Hypothalamus (tissue), 51 donors: ENCODE measurements at places on chromosomes 2 and 18.
A peak's percentile ranks its signal among the peaks of the same experiment; 100 is the strongest.

DNA sequence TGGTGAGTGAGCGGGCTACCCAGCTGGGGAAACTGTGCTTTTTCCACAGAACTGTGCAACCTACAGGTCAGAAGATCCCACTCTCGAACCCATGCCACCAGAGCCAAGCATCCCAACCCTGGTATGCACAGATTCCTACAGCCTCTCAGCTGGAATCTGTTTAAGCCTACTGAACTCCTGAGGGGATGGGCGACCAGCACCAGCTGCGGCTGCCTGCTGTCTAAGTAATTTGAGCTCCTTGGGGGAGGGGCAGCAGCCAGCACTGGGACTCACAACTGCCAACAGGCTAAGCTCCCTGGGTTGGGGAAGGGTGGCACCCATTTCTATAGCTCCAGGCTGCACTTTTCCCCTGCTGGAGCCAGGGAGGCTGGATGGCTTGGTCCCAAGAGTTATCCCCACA lies 11.8 kb downstream of the CYP27C1 start:
- no peak for DNase-seq

DNA sequence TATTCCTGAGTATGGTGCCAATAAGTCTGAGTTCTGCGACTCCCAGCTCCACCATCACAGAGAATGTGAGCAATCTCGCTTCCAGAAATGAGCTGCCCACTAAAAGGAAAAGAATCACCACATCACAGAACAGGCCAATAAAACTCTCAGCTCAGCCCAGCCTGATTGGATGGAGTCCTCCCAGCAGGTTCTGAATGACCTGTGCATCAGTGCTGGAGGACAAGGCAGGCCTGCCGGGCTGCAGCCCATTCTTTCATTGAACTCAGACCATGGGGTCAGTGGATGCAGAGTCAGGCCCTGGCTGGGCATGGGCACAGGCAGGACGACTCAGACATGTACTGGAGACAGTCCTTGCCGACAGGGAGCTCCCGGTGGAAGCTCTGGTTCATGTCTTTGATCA lies 132.7 kb upstream of the REV1 start:
- no peak for DNase-seq

DNA sequence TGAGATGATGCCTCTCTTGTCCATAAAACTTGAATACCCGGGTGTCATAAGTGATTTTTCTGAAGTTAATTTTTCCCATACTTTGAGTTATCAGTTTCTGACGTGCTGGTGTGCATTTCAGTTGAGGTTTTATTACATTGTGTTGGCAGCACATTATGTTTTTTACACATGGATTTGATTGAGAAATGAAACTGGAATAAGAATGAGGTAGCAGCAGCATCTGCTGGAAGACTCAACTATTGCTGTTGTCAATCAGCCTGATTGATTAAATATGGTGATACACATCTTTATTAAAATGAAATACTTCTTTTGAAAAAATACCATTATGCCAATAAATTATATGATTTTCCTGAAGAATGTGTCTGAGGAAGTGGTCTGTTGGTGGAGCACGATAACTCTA lies 60.5 kb downstream of the INSIG2 start:
- DNase-seq: no peak

GRCh38 chr2:104163611-104164130 lies 690.2 kb upstream of the POU3F3 start:
- peak; percentile 33 for DNase-seq

- DNase-seq: no peak
Observed at GRCh38 chr18:66630831-66631230, 26.9 kb upstream of the CDH19 start.

GRCh38 chr2:18178736-18179349 lies 300.4 kb downstream of the KCNS3 start:
- no peak for DNase-seq

DNA sequence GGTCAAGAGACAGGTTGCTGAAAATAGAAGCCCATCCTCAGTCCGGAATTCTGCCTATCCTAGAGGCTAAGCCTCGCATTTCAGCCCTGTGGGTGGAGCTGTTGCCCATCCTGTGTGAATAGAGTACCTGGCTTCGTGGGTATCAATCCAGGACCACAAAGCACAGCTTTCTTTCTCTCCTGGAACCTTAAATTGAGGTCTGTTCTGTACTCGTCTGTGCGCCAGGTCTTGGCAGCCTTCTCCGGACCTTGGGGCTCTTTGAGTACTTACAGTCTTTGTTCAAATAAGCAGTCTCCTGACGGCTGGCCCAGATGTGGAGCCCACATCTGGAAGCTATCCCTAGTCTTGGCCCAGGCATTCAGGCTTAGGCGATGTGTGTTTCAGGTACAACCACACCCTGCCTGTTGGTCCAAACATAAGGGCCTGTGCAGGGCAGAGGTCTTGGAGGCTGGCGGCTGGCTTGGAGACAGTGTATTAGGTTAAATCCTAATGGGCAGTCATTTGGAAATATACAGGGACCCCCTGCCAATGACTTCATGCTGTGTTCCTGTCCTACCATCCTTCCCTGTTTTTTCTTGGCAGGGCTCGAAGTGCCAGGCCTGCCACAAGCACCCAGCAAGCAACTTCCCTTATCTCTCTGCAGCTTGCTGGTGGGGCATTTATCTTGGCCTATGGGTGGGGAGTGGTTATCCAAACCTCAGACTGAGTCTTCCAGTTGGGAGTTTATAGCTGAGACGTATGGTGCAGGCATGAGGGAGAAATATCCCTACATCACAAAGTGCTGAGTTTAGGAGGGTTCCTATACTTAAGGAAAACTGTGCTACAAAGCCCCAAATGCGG lies 294.1 kb downstream of the BCL2 start:
- DNase-seq: peak; percentile 21

DNA sequence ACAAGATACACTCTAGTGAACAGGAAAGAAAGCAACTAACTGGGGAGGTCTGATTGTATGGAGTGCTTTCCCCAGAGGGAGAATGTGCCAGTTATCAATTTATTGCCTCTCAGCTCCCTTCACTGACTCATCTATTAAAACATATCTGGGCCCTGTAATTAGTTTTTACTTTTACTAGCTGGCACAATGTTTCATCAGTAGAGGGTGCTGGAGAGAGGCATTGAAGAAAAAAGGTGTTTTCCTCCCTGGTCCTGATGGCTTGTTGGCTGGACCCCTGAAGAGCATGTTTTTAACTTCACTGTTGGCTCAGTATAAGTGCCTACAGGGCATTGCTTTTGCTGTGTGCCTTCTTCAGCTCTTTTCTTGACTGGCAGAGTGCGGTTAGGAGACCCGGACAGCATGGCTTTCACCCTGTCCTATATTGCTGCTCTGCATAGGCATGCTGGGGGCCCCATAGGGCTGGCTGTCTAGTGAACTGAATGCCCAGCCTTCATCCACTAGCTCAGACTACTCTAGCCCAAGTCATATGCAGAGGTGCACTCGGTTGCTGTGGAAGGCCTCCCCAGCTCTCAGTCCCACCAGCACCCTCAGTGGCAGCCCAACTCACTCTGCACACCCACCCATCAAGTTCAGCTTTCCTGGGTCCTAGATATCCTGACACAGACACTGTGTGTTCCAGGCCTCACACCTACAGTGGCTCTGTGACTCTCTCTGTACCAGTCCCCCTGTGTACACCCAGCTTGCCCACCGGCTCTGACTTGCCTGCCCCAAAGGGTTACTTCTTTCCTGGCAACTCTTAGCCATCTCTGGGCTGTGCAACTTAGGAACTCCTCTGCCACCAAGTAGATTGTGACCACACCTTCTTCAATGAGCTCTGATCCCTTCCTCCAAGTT lies 62.3 kb upstream of the ACYP2 start:
- DNase-seq: no peak

GRCh38 chr18:12408247-12408869 lies 629 bp downstream of the PRELID3A start:
- no peak for DNase-seq

DNA sequence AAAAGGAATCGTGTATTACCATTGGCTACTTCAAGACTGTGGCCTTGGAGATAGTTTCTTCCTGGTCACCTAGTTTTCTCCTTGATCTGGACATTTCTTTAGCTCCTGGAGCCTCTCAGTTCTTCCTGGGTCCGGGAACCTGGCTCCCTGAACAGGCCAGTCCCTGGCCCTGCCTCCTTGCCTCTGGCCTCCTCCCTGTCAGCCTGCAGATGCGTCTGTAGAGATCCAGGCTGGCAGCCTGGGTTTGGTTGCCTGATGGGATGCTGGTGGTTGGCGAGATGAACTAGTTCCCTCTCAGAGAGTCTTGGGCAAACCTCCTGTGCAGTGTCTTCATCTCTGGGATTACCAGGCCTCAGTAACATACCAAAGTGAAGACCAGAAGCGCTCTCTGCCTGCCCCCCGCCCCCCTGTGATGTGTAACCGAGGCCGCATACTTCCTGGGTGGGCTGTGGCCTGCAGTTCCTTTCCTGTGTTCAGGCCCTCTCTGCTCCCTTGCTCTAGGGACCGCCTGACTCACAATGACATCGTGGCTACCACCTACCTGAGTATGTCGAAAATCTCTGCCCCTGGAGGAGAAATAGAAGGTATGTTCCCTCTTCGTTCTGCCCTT lies 85.4 kb downstream of the DYSF start:
- DNase-seq: no peak

GRCh38 chr18:32846896-32847295 lies 74.1 kb upstream of the KLHL14 start:
- no peak for DNase-seq

DNA sequence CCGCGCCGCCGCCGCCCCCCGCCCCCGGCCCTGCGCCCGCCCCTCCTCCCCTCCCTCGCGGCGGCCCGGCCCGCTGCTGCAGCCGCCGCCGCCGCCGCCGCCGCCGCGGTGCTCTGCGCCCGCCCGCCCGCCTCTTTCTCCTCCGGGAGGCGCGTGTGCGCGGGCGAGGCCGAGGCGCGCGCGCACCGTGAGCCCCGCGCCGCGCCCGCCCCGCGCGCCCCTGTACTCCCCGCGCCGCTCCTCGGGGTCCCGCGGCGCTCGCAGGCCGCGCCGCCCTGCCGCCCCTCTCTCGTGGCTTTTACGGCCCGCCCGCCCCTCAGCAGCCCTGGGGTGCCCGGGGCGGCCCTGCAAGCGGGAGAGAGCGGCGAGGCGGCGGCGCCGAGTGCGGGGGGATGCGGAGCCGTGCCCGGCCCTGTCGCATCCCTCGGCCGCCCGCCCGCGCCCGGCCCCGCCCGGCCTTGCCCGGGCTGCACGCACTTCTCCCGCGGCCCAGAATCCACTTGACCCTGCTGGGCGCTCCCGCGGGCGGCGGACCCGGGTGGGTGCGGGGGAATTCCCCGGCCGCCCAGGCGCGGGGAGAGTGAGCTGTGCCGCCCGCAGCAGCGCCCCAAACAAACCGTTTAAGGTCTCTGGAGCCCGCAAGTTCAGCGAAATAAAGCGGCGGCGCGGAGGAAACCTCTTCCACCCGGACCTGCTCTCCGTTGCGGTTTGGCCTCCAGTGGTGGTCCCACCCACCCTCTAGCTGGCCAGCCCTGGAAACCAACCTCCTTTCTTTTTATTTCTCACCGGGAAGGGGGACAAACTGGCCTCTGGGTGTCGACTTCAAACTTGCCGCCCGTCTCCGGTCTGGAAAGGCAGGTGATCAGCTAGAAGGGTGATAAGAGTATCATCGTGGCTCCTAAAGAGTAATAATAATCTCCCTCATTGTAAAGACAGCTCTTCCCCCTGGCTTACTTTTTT lies 37.4 kb downstream of the AFF3 start:
- no peak for DNase-seq

DNA sequence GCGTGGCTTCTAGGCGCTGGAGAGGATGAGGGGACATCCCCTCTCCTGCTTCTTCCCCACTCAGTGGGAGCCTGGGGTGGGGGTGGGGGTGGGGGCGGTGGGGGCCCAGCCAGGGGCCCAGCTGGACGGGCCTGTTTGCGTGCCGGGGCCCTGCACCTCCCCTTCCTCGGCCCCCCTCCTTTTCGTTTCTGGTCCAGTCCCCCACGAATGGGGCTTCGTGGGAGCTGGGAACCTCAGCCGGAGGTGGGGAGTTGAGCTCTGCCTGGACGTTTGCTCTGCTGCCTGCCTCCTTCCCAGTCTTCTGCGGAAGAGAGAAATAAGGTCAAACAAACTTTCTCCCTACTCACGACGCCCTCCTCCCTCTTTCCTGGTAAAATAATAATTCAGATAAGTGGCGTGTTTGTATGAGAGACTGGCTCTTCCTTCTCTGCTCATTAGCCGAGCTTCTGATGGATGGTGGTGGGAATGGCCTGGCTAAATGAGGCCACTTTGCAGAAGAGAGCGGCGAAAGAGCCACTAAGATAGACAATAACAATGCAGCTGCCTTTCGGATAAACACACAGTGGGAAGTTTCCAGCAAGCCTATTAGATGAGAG lies 782 bp downstream of the MTA3 start:
- peak; percentile 22 for DNase-seq

DNA sequence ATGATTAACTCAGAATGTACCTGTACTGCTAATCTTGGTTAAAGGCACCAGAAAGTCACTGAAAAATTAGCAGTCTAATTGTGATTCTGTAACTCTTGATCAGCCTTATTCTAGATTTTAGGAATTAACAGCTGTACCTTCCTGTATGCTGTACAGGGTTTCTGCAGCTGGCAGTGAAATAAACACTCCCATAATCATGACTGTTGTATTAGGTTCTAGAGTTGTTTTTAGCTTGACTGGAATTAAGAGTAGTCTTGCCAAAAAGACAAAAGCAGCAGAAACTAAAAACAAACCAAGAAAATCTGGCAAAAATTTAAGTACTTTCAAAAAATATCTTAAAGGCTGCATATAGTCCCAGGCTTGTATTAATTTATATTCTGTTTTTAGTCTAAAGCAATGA lies 103.5 kb downstream of the SOS1 start:
- no peak for DNase-seq
